ENCODE measurements at places on chromosomes 12 and 14.

DNA sequence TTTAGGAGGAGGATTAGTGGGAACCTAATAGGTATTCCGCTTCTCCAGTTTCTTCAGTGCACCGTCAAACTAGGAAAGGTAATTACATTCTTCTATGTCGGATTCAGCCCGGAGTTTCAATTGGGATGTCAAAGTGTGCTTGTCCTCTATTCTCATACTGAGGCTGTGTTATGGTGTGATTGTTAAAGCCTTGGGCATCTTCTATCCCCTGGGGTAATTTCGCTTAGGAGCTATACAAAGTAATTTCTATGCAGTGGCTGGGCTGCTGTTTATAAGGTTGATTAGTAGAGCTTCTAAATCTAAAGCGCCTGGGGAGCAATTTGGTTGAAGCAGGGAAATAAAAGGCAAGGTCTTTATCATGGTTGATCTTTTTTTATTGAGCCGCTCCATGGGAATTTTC is 399.6 kb downstream of the ZFP36L1 start:
- DNase-seq, result no peak

DNA sequence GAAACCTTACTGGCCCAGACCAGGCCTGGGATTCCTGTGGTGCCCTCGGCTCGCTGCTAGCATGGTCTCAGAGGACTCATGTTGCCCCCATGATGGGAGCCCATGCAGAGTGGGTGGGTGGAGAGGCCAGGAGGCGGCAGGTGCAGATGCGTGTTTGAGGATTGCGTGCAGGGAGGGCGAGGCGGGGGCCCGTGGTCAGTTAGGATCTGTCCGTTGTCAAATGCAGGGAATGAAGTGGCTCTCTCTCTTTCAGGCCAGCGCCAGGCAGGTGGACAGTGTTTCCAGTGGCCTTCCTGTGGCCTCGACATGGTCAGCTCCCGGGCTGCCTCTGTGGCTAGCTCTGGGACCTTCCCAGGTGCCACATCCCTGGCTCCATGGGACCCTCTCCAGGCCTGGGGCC is 39.3 kb upstream of the DLK1 start:
- DNase-seq, result no peak

- no peak for DNase-seq
These were observed 8.4 kb downstream of the ZC2HC1C start for GRCh38 chr14:75077794-75078193.

DNA sequence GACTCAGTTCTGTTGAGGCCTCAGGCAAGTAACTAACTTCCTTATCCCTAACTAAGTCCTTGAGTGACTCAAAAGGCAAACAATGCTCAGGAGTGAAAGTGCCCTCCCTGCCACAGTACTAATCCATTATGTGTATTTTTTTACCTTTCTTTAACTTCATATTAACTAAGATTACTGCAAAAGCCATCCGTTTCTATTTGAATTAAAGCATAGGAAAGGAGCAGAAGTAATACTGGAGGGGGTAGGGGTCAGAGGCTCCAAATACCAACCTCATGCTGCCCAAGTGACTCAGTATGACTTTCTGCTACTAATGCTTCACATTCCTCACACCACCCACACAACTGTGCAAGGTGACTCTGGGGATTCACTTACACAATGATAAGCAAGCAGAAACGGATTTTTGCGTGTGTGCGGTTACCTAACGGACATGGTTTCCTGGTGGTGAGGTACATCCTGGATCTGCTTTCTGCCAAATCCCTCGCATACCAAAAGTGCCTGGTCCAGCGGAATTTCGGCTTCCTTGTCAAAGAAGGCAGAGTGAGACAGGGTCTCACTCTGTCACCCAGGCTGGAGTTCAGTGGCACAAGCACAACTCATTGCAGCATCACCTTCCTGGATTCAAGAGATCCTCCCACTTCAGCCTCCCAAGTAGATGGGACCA is 25.1 kb downstream of the MOK start:
- DNase-seq, result no peak

DNA sequence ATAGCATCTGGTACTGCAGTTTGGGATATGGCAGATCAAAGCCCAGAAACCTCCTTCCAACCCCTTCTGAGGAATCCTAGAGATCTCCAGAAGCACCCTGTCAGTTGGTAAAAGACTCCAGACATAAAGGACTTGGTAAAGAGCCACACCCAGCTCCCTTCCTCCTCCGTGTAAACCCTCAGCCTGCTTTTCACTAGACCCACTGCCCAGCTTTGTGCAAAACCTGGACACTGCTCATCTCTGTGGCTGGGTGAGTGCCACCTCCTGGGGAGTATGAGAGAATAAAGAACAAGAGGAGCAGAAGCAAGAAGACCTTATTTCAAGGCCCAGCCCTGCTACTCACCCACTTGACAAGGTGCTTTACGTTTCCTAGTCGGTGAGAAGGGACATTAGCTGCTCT is 33.0 kb downstream of the ANO2 start:
- DNase-seq, result no peak

- no peak for DNase-seq
These were observed 9.9 kb downstream of the TBK1 start for GRCh38 chr12:64461634-64462414.
